ENCODE measurements at places on chromosomes 5 and 9. TPM values are rescaled to one million over a fixed set of nuclear protein-coding genes. Genes with fewer than 3 reads are reported as not detected.

Gene PPP2R2B
- total RNA-seq, result 36.6 TPM

- no peak for DNase-seq
These were observed 101.4 kb downstream of the PPARGC1B start for GRCh38 chr5:149831492-149831891.

GRCh38 chr9:98370976-98371315, 115.5 kb upstream of the TBC1D2 start:
- no peak for DNase-seq

DNA sequence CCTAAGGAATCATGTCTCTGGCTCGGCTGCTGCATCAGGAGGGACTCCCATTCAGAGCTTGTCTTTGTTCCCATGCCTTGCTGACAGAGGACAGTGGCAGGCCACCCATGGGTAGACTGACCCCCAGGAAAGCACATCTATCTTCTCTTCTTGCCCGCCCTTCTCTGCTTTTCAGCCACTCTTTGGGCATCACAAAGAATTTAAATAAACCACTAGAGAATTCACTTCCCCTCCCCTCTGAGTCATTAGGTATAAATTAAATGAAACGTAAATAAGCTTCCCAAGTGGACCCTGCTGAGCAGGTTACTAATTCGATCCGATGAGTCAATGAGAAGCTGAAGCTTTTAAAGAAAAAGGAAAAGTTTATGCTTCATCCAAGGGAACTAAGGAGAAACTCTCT, 97.0 kb downstream of the DRD1 start:
- no peak for DNase-seq

Gene NINJ1
- 28.2 TPM for total RNA-seq

Gene C1QTNF2
- total RNA-seq, result 1.3 TPM

DNA sequence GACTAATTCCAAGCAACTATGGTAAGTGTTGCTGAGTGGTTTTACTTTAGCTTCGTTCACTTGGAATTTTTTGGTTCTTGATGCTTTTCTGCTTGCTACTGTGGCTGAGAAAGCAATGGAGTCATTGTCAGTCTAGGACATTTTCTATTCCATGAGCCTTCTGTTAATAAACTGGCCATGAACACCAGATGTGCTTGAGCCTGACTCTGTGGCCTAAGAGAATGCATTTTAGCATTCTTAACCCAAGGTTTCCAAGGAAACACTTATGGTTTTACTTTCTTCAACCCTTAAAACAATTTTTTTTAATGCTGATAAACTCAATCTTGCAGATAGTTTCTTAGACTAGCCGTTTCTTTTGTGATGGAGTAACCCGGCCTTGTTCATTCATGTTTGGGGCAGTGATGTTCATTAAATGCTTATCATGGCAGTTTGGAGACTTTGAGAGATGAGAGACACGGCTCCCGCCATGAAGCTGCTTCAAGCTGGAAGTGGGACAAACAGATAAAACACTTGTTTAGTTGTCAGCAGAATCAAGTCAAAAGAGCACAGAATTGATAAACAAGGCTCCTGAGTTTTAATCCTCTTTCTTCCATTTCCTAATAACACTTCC, 42.4 kb downstream of the OSTF1 start:
- no peak for DNase-seq

- no peak for DNase-seq
These were observed 11.7 kb downstream of the SH3RF2 start for GRCh38 chr5:145948047-145948446.

All from H1 (cell line).